ENCODE measurements at places on chromosomes 4 and X.

DNA sequence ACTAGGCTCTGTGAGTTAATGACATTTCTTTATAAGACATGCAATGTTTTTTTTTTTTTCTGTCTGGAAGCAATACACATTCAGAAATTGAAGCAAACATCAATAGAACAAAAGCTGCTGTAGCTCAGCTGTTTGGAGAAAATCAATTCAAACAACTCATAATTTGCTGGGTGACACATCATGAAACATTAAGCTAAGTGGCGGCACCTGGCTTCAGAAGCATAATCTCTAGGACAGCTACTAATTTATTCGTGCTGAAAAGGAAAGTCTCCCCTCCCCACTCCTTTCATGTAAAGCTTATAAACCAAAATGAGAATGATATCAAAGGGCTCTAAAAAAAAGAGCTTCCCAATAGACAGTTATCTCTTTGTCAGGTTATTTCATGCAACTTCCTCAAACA is 73.9 kb downstream of the LUZP4 start:
- no peak for DNase-seq

DNA sequence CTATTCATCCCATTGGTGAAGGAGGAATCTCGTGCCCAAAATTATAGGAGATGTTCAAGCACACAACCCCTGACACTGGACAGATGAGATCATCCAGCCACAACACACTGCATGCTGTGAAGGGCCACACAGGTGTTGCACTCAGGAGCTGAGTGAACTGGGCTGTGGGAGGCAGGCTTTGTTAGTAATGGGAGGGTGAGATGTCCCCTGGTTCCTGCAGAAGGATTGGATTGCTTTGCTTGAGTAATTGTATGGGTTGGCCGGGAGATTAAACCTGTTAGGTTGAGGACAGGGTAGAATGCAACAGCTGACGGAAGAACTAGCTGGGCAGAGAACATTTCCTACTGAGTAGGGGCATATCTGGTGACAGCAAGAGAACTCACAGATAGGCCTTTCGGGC is 152.2 kb downstream of the TACR3 start:
- DNase-seq = no peak

DNA sequence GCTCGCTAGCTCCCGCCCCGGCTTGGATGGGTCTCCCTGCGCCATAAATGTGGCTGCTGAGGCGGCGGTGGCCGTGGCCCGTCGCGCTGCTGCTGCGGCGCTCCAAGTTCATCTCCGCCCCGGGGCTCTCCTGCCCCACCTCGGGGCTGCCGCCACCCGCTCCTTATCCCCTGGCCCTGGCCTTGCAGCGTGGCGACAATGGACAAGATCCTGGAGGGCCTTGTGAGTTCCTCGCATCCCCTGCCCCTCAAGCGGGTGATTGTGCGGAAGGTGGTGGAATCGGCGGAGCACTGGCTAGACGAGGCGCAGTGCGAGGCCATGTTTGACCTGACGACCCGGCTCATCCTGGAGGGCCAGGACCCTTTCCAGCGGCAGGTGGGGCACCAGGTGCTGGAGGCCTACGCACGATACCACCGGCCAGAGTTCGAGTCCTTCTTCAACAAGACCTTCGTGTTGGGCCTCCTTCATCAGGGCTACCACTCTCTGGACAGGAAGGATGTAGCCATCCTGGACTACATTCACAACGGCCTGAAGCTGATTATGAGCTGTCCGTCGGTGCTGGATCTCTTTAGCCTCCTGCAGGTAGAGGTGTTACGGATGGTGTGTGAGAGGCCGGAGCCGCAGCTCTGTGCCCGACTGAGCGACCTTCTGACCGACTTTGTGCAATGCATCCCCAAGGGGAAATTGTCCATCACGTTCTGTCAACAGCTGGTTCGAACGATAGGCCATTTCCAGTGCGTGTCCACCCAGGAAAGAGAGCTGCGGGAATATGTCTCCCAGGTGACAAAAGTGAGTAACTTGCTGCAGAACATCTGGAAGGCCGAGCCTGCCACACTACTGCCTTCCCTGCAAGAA is 763 bp downstream of the USP38 start:
- DNase-seq = no peak

DNA sequence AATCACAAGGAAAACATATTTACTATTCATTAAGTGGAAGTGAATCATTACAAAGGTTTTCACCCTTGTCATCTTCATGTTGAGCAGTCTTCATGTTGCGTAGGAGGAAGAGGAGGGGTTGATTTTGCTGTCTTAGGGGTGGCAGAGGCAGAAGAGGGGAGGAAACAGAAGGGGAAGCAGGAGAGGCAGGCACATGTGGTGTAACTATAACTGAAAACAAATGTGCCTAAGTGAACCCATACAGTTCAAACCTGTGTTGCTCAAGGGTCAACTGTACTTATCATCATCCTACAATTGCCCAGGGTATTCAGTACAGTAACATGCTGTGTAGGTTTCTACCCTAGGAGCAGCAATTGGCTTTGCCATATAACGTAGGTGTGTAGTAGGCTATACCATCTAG is 47.2 kb downstream of the SYNPO2 start:
- DNase-seq = no peak

DNA sequence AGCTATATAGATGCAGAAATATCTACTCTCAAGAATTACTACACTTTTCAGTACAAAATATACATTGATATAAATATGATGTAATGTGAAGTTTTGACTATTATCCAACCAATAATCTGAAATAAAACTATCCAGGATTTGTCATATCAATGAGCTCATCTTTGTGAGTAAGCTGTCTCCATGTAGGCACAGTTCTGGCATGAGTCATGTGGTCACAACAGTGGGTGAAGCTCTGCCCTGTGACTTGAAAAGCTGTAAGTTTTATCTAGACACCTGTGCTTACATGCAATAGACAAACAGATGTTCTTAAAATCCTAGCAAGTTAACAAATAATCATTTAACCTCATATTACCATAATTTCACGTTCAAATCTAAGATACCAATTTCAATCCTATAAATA is 192.7 kb downstream of the GABRG1 start:
- no peak for DNase-seq

GRCh38 chrX:48702032-48702431 is 5.5 kb downstream of the SUV39H1 start:
- no peak for DNase-seq

DNA sequence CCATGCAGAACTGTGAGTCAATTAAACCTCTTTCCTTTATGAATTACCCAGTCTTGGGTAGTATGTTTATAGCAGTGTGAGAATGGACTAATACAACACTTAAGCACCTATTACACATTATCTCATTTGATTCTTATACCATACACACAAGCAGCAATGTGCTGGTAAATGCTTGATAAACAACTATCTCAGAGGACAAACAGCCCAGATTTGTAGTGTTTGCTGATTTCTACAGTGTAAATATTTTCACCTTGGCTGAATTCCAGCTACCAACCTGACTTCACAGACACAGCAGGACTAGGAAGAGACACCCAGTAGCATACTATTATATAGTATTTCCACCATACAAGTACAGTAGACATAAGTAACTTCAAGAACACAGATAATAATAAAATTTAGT is 406.5 kb upstream of the CNKSR2 start:
- DNase-seq = no peak

- DNase-seq = no peak
Observed at GRCh38 chr4:173046818-173047217, 121.8 kb upstream of the GALNT7 start.

GRCh38 chr4:179182741-179183140 is 1740.5 kb upstream of the AGA start:
- no peak for DNase-seq

Measured in stimulated activated CD8-positive, alpha-beta memory T cell treated with anti-CD3 and anti-CD28 coated beads, Interleukin-4, amount 100 ng/mL, for 1 hour (primary cell).